ENCODE measurements at places on chromosomes 5 and 9.

DNA sequence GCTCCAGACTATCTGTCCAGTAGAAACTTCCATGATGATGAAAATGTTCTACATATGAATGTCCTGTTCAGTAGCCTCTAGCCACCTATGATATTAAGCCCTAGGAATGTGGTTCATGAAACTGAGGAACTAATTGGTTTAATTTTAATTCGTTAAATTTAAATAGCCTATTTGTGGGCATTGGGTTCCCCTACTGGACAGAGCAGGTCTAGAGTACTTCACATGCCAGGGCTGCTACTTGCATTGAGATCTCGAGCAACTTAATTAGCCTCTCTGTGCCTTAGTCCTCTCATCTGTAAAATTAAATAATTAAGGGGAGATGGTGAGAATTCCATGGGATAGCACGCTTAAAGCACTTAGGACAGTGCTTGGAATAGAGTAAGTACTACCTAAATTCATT lies 160.0 kb downstream of the PAPPA start:
- DNase-seq: no peak

- DNase-seq: no peak
Measured at GRCh38 chr9:105439428-105439827, 8.4 kb upstream of the FSD1L start.

- DNase-seq: no peak
Measured at GRCh38 chr9:68914751-68915150, 99.2 kb downstream of the PRKACG start.

GRCh38 chr9:121105531-121105930 lies 30.8 kb downstream of the CNTRL start:
- DNase-seq: no peak

DNA sequence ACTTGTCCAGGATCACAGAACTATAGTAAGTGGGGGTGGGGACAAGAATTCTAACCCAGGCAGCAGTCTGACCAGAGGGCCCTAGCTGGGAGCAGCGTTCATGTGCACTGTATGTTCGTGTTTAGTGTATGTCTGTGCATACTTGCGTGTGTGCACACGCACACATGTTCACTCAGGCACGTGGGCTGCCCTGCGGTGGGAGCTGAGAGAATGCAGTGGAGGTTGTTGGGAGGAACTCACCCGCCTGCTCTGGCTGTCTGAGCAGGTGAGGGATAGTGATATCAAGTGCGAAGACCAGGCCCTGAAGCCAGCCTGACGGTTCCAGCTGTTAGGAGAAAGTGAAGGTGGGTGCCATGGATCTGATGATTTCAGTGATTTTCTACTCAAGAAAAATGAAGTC lies 942 bp downstream of the DCANP1 start:
- DNase-seq: no peak

GRCh38 chr9:16575142-16575985 lies 295.1 kb downstream of the BNC2 start:
- no peak for DNase-seq

- DNase-seq: peak; percentile 8
Measured at GRCh38 chr5:98016771-98017170, 756.7 kb upstream of the RGMB start.

- DNase-seq: no peak
Measured at GRCh38 chr5:14118551-14119320, 24.4 kb upstream of the TRIO start.

- no peak for DNase-seq
Measured at GRCh38 chr9:36922548-36922947, 111.5 kb downstream of the PAX5 start.

DNA sequence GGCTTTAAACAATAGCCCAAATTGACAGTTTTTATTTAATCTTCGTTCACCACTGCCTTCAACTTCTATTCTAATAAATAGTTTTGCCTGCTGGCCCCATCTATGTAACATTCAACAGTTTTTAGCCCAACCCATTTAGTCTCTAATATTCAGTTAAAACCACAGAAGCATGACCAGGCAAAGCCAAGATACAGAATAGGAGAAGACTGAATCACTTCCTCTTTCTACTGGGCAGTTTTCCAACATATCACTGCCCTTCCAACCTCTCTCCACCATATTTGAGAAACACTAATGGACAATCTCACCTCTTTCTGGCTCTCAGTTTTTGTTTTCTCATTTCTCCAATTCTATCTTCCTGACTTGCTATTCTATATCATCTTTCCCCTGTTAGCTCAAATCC lies 352.9 kb downstream of the DNAH5 start:
- DNase-seq: peak; percentile 40

DNA sequence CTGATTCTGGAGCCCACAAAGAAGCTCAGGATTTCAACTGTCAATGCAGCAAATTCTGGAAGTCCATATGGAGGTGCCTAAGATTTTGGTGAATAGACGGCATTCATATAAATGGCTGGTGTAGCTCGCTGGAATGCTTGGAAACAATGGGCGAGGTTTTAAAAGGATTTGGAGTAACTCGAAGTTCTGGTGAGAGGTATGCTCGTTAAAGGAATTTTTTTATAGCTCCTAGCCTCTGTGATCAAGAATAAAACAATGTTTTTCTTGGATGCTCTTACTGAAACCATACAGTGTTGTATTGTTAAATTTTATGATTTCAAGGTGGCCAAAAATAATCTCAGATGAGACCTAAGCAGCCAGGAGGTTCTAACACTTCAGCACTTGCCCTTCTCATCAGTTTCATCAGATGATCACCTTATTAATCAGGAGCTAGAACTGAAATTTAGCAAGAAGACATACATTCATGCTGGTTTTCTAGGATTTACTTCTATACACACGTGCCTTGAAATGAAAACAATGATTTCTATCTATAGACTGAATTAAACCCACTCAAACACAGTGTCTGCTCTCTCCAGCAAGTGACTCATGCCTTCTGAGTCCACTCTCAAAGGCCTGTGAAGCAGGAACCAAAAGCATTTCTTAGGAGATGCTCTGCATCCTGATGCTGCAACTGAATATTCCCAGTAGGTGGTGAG lies 79.2 kb downstream of the OTULIN start:
- DNase-seq: peak; percentile 60

DNA sequence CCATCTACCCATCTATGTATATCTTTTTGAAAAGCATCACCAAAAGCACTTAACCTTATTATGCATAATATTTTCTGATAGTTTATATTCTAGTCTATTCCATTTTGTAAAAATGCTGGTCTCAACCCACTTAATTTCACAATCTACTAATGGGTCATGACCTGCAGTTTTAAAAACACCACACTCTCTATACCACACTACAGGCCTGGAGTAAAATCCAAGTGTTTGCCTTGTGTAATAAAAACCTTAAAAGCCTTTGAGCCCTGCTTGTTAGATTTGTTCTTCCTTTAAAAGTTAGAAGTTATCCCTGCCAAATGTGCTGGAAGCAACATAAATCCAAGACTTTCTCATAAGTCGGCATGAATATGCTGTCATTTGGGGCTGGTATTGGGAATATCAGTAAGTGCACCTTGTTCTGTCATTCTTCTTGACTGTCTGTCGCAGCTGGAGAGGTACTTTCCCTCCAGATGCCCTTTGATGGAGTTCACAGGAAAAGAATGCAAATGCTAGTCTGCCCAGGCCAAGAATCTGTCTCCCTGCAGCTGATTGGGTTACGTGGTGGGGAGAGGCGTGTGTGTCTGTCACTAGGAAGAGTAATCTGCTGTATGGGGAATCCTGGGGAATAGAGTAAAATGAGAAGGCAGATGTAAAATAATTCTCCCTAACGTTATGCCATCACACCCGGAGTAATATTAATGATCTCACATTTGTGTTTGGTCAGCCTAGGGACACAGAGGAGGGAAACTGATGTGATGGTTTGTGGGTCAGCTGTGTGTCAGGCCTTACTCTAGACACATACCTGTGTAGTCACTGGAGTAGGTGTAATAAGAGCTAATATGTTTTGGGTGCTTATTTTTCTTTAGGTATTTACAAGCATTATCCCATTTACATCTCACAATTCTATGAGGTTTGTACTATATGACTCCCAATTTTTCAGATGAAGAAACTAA lies 79.4 kb downstream of the ZNF366 start:
- no peak for DNase-seq

- DNase-seq: no peak
Measured at GRCh38 chr9:7901621-7902020, 102.0 kb upstream of the DMAC1 start.

- no peak for DNase-seq
Measured at GRCh38 chr5:82863266-82863665, 213.9 kb downstream of the TMEM167A start.

DNA sequence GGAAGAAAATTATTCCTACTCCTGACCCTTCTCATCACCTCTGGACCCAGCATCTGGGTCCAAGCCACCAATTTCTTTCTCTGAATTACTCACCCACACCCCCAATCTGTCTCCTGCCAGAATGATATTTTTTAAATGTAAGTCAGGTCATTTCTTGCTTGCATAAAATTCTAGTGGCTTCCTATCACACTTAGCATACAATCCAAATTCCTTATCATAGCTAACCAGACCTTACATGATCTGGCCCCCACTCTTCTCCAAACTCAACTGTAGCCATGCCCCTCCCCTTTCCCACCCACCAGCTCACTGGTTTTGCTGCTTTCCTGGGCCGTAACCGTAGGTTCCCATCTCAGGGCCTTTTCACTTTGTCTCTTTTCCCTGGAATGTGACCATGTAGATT lies 15.2 kb downstream of the HTR4 start:
- no peak for DNase-seq

- no peak for DNase-seq
Measured at GRCh38 chr5:138724470-138725146, 28.6 kb upstream of the CTNNA1 start.

GRCh38 chr5:9169557-9169902 lies 376.3 kb downstream of the SEMA5A start:
- DNase-seq: no peak

DNA sequence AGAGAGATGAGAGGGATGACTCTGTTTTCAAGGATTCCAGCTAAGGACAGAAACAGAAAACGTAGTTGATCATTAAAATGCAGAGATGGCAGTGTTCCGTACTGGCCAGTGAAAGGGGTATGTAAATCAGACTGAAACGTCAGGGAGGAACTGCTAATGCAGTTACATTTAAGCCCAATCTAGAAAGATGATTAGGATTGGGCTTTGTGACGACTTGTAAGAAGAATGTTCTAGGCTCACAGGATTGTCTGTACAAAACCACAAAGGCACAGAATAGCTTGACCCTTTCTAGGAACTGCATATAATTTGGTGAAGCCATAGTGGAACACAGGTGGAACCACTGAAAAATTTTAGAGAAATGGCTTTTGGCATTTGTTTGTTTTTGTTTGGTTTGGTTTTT lies 55.6 kb upstream of the TESK1 start:
- DNase-seq: no peak

DNA sequence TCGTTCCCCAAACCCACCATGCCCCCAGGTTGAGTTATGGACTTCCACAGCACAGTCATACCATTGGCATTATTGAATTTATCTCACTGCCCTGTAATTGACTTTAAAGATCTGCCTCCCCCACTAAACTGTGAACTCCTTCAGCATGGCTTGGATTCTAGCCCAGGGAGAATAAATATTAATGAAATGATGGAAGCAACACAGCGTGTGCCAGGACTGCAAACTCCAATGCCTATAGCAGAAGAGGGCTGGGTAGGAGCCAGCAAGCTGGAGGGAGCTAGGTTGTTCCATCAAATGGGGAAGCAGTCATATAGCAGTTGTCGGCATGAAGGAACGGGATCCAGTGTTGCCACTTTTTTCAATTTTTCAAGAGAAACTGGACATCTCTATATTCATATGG lies 69.0 kb upstream of the MSX2 start:
- no peak for DNase-seq

DNA sequence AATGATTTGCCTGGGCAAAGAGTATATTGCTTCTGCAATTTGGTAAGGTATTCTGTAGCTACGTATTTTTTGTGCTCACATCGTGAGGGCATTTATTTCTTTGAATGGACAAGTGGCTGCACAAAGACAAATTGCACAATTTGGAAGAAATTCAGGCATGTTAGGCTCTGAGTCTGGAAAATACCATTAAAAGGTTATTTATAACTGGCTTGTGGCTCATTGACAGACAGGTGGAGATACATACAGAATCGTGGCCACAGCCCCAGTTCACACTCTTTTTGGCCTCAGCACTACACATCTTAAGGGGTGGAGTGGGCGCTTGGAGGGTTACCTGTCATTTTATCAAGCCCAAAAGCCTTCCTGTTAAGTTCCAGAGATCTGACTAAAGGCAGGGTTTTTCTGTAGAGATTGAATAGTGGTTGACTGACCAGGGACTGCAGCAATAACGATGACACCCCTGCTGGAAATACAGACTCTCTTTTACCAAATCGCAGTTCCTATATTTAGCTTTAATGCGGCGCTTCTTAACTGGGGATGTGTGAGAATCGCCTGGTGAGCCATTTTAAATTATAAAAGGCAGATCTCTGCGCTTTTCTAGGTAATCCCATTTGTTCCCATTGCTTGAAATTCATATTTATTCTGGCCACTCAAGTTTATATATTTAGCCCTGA lies 14.7 kb downstream of the MAN2A1 start:
- no peak for DNase-seq

GRCh38 chr5:59062986-59063683 lies 480.3 kb downstream of the RAB3C start:
- no peak for DNase-seq

GRCh38 chr5:1536871-1537602 lies 13.3 kb upstream of the LPCAT1 start:
- no peak for DNase-seq

- DNase-seq: no peak
Measured at GRCh38 chr5:122346897-122347581, 35.0 kb downstream of the SNCAIP start.

DNA sequence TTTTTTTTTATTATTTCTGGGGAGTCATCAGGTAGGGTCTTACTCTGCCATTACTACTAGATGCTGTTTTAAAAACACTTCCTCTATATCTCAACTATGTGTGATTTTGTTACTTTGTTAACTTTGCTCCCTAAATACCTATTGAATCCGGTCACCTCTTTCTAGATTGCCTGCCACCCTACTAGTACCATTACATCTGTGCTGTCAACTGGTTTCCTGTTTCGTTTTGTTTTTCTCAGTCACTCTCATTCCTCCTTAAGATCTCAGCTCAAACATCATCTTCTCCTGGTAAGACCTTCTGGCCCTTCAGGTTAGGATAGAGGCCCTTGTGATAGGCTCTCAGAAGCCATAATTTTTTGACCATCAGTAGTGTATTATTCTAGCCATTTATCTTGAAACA lies 324.2 kb upstream of the ATP10B start:
- DNase-seq: no peak

- no peak for DNase-seq
Measured at GRCh38 chr9:125639057-125639456, 68.0 kb downstream of the MAPKAP1 start.

GRCh38 chr9:3912280-3912679 lies 386.5 kb upstream of the RFX3 start:
- no peak for DNase-seq

DNA sequence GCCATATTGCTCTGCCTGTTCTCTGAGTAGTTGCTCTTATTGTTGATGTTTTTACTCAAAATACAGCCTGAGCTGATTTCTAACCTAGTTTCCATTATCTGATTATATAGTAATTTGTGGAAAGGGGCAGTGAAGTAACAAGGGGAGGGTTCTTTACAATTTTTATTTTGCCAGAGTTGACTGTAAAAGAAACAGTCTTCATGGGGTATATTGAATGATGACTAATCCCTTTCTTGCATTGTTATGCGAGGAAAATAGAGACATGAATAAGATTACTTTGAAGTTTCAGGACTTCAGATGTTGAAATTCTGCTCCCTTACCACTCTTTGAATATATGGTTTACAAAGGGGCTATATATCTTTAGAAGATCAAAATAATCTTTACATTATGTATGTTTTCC lies 9.1 kb upstream of the LRRC70 start:
- no peak for DNase-seq

- no peak for DNase-seq
Measured at GRCh38 chr9:115456515-115456914, 338.6 kb upstream of the TNC start.

- peak; percentile 89 for DNase-seq
Measured at GRCh38 chr5:58666598-58667581, 84.0 kb downstream of the RAB3C start.
